C1 segment of cervical spinal cord (tissue), 14 donors: ENCODE measurements at places on chromosomes 1 and 21.

GRCh38 chr1:151868486-151868885 lies 15.0 kb upstream of the THEM5 start:
- no peak for DNase-seq

GRCh38 chr1:1074631-1075147 lies 583 bp upstream of the RNF223 start:
- DNase-seq: no peak

DNA sequence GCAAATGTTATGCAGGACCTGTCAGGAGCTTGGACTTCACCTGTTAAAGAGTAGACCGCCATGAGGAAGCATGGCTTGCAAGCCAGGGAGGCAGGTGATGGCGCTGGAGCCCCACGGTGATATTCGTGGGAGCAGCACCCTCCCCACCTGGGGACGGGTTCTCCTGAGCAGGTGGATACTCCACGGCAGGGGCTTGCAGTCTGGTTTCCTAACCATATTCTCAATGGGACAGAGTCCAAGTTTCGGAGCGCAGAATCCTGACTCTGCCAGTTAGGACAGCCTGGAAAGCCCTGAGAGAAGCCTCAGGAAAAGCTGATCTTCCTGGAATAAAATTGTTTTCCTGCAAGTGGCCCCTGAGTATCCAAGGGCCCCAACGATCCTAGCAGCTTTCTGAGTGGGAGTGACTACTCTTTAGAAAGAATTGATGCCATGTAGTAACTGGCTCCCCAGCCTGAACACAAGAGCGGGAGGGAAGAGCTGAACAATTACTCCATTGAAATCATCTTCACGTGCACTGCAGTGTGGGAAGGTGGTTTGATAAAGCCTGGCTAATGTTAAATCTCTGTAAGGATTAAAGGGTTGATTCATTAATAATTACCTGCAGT lies 146.3 kb upstream of the RAB4A start:
- DNase-seq: no peak

- no peak for DNase-seq
Measured at GRCh38 chr1:35568975-35569395, 4.1 kb upstream of the TFAP2E start.

- DNase-seq: no peak
Measured at GRCh38 chr1:25146451-25146855, 85.8 kb downstream of the SYF2 start.

DNA sequence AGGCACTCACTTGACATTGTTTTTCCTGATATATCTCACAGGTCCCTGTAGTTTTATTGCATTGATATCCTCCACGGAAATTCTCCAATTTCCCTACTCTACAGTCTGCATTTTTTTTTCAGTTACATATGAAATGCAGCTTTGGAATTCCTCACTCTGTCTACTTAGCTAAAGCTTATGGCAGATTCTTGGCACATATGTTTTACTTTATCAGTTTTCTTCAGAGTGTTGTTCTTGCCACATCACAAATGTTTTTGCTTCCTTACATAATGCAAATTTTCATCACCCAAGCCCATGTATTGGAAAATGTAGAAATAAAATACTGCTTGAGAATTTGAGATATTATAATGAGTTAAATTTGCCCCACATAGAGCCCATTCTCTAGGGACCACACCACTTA lies 1895.1 kb downstream of the MRPL39 start:
- DNase-seq: no peak

GRCh38 chr1:19053486-19053885 lies 97.0 kb upstream of the IFFO2 start:
- no peak for DNase-seq

- DNase-seq: no peak
Measured at GRCh38 chr1:51417496-51418383, 87.4 kb upstream of the TTC39A start.

DNA sequence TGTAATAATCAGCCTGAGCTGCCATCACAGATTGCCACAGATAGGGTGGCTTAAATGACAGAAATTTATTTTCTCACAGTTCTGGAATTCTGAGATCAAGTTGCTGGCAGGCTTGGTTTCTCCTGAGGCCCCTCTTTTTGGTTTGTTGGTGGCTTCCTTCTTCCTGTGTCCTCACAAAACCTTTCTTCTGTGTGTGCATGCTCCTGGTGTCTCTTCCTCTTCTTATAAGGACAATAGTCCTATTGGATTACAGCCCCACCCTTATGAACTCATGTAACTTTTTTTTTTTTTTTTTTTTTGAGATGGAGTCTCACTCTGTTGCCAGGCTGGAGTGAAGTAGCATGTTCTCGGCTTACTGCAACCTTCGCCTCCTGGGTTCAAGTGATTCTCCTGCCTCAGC lies 41.0 kb upstream of the F3 start:
- DNase-seq: no peak

DNA sequence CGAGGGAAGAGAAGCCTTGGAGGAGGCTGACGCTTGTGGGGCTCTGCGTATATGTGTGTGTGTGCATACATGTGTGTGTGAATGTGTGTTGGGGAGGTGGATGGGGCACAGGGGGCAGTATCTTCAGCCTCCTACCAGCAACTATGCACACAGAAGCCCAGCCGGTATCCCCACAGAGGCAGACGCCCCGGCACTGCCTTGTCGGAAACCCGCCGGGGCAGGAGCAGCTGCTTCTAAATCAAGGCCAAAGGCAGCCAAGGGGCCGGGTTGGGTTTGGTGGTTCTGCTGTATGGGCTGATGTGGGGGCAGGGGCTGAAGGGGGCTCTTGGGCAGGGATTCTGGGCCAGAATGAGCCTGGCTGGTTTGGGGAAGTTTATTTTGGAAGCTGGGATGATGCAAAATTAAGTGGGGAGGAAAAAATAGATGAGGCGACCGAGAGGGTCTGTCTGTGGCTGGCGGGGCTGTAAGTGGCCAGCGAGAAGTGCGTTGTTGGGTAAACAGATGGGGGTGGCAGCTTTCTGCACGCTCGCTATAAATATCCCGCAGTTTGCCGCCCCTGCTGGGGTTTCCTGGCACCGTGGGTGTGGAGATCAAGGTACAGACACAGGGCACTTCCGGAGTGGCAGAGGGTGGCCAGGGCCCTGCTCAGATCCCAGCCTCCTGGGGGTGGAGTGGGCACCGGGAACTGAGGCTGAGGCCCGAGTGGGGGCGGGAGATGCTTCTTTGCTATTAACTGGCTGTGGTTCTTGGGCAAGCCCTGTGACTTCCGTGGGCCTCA lies 11.0 kb upstream of the WNT4 start:
- DNase-seq: no peak

DNA sequence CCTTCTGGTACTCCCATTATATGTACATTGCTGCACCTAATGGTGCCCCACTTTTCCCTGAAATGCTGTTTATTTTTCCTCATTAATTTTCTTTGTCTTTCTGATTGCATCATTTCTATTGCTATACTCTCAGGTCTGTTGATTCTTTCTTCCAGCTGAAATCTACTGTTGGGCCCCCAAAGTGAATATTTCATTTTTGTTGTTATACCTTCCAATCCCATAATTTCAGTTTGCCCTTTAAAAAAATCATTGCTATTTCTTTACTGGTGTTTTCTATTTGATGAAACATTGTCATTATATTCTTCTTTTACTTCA lies 3.0 kb upstream of the AADACL4 start:
- DNase-seq: no peak

DNA sequence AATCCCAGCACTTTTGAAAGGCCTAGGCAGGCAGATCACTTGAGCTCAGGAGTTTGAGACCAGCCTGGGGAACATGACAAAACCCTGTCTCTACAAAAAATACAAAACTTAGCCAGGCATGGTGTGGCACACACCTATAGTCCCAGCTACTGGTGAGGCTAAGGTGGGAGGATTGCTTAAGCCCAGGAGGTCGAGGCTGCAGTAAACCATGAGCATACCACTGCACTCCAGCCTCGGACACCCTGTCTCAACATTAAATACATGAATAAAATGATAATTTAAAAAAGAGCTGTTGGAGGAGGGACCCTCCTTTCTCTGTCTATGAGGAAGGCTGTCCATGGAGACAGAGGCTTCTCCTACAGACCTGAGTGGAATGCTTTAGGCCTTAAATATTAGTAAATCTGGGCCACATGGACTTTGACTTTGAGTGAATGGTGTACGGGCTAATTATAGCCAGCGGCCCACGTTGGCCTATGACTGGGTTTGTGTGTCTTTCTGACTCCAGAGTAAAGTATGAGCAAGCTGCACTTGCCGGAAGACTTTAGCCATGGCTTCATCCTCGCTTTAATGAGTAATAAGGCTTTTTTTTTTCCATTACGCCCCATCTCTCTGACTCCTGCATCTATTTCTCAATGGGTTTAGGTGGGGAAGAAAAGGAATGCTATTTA lies 21.3 kb downstream of the RAB3B start:
- no peak for DNase-seq

- DNase-seq: no peak
Measured at GRCh38 chr1:156525856-156526489, 25.4 kb upstream of the MEF2D start.

GRCh38 chr1:163874070-163874469 lies 552.3 kb downstream of the NUF2 start:
- no peak for DNase-seq

GRCh38 chr1:161766102-161766981 lies at the start of gene ATF6:
Gene ATF6 (plus strand): TSS chr1:161766320. CDS start chr1:161766361, 41 bp downstream.
- peak; percentile 83 for DNase-seq

GRCh38 chr1:230307213-230307612 lies 118.9 kb downstream of the PGBD5 start:
- no peak for DNase-seq

- DNase-seq: no peak
Measured at GRCh38 chr1:180407051-180407450, 95.3 kb downstream of the ACBD6 start.

DNA sequence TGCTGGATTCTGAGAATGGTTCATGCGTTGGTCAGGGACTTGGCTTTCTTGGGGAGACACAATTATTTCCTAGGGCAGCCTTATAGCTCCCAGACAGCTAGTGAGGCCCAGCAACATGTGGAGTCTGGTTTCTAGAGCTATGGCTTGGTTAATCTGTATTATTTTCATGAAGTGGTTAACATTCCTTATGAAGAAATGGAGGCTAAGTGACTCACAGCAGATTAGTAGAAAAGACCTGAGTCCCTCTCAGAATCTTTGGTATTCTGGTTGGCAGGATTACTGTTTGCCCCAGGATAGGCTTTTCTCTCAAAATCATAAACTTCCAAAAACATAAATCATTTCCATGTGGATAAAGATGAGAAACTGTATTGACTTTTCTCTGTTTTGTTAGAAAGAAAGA lies 42.3 kb downstream of the DUSP10 start:
- no peak for DNase-seq

DNA sequence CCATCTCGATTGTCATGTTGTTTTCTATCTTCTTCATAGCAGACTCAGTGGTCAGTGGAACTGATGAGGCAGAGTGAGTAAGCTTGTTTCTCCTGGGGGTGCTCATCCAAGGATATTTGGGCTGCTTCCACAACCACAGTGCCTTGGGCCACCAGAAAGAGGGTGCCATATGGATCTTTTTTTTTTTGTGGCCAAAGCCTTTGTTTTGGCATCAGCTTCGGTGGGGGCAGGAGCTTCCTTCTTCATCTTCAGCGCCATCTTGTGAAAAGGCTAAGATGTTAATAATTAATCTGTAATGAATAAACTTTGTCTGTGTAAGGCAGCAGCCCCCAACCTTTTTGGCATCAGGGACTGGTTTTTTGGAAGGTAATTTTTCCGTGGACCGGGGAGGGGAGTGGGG lies 6.6 kb upstream of the PLPP3 start:
- DNase-seq: no peak

GRCh38 chr1:161706113-161706481 lies 932 bp upstream of the FCRLA start:
- DNase-seq: no peak

GRCh38 chr1:234667600-234668576 lies 57.9 kb upstream of the IRF2BP2 start:
- no peak for DNase-seq

DNA sequence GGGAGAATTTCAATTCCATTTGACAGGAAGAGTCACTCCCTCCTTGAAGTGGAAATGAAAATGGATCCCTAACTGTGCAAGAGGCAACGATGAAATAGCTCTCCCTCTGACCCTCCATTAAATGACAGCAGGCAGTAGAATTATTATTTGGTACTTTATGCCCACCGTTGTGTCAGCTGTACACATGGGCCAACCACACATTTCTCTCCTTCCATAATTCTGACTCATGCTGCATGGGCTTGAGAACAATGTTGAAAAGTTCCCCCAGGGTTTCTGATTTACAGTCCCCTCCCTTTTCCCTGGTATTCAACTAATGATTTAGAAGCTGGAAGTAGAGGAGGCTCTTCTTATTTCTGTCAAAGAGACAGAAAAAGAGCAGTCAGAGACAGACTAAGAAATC lies 103.5 kb downstream of the RGS7 start:
- DNase-seq: no peak

DNA sequence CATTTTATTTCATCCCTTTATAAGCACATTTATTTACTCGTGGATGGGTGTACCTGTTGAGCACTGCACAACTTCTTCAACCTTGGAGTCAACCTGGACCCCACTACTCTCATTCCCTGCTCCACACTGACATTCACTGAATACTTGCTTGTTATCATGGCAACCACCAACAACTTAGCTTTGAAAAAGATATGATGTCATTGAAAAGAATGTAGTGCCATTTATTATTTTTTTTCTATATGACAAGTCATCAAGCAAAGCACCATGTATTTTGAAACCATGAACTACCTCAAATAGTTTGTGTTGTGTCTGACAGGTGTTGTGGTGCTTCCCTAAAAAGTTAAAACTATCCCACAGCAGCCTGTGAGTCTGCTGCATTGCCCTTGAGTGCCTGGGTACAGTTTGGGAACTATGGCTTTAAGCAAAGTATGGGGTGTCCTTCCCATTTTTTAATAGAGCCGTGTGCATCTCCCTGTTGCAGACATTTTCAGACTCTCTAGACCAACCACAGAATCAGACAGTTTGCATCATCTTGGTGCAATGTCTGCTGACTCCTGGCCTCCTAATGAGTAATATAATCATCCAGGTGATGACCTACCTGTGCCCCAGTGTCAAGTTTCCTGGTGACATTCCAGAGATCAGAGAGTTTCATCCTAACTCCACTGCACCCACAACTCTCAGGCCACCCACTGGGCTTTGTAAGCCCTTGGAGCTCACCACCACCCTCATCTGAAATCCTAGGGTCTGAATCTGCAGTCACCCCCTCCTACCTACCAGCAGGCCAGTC lies 339.7 kb upstream of the PROX1 start:
- no peak for DNase-seq

- no peak for DNase-seq
Measured at GRCh38 chr1:6591644-6592043, 11.0 kb downstream of the KLHL21 start.

DNA sequence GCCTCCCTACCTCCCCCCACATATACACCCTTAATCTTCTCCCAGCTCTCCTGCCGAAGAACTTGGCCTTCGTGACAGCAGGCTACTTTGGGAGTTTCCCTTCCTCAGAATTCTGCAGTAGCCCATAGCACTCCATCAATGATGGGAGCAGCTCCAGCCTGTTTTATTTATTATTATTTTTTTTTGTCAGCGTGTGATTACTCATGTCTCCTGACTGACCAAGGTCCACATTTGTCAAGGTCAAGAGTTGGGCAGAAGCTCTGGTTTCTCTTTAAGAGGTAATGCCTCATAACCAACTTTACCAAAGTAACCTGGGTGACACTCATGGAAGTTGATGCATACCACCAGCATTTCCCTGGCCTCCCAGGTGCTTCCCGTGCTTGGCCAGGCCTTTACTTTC lies 125.4 kb downstream of the ZZZ3 start:
- DNase-seq: no peak

GRCh38 chr1:72845981-72846380 lies 563.6 kb upstream of the NEGR1 start:
- DNase-seq: no peak

GRCh38 chr1:20080441-20081352 lies 10.7 kb downstream of the PLA2G5 start:
- no peak for DNase-seq
